Spinal cord (tissue), 10 donors: ENCODE measurements at places on chromosomes 11 and 22. TPM values are rescaled to one million over a fixed set of nuclear protein-coding genes. Genes with fewer than 3 reads are reported as not detected.

Gene MUC5B
- 0.17 TPM for total RNA-seq

Gene CNTN5
- total RNA-seq: 13.2 TPM

Gene MMP8
- total RNA-seq: 14.5 TPM

Gene USH1C
- total RNA-seq: 3.1 TPM

Gene EML3
- total RNA-seq: 10.5 TPM

Gene TRIM3
- 28.2 TPM for total RNA-seq
